Stimulated activated CD4-positive, alpha-beta T cell treated with anti-CD3 and anti-CD28 coated beads, TNF-alpha, amount 100 ng/mL, for 48 hours (primary cell): ENCODE measurements at places on chromosomes 4 and X.
A peak's percentile ranks its signal among the peaks of the same experiment; 100 is the strongest.

GRCh38 chr4:136731025-136731424 is 801.3 kb downstream of the PCDH18 start:
- DNase-seq: no peak

- DNase-seq: no peak
These were observed 109.9 kb upstream of the LIMCH1 start for GRCh38 chr4:41427931-41428600.

GRCh38 chr4:151012820-151013219 is 2.3 kb downstream of the LRBA start:
- no peak for DNase-seq

DNA sequence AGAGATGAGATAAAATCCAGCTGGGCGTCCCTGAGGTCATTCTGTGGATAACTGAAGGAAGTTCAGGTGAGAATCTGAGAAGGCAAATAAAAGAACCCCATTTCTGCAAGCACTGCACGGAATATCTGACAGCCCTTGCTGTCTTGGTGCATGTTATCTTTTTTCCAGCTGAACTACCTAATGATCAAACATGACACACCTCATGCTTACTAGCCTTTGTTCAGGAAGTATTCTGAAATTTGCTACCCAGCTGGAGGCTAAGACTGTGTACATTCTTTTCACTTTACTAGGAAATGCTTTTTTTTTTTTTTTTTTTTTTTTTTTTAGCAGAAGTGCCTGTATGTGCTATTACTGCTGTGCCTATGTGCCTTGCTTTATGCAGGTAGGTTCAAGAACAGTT is 718.1 kb downstream of the SMARCA1 start:
- DNase-seq: no peak

GRCh38 chr4:25702848-25703247 is 47.2 kb downstream of the SLC34A2 start:
- no peak for DNase-seq

DNA sequence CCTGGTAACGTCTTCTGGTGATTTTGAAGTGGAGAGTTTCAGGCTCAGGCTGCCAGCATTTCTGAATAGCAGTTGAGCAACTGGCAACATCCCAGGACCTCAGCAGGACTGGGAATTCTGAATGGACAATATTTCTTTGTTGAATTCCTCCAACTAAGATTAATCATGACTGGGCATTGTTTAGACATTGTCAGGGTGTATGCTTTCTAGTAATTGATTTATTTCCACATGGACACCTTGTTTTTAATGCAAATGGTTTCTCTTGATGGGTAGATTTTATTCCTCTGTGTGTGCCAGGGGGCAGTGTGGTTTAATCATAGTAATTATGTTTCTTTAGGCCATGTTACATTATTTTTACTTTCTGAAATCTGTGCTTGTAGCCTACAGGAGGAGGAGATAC is 1004.7 kb upstream of the LCORL start:
- no peak for DNase-seq

GRCh38 chrX:17559728-17560379 is 177.4 kb upstream of the SCML1 start:
- DNase-seq: no peak

DNA sequence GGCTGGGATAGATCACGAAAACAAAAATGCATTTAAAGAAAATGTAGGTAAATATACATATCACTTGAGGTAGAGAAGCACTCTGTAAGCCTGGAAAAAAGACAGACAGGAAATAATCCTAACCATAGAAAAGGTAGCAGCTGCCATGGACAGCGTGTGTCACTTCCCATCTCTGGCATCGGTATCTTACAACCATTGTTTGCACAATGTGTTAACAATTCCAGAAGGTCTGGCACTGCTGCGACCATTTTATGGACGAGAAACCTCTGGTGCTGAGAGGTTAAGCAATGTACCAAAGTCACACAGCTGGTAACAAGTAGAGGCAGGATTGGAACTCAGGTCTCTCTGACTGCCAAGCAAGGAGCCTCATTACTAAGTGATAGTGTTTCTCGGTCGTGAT is 1.7 kb upstream of the MTNR1A start:
- no peak for DNase-seq

- DNase-seq: no peak
These were observed 7.3 kb downstream of the PLP1 start for GRCh38 chrX:103783971-103784370.

DNA sequence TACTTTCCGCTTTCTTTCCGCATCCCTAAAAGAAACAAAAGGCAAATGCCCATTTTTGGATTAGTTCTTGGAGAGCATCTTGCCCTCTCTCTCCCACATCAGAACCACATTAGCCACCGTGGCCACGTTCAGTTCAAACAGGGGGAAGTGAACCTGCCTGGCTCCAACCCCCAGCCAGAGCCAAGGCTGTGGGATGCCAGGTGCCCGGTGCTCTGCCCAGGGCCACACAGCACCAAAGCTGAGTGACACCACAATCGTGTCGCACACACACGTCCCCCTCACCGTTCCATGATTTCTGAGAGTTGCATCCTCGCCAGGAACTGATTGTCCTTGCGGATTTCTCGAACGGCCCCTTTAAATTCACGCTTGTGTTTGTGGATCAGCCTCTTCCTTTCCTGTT is 24.3 kb downstream of the NOP14 start:
- no peak for DNase-seq

DNA sequence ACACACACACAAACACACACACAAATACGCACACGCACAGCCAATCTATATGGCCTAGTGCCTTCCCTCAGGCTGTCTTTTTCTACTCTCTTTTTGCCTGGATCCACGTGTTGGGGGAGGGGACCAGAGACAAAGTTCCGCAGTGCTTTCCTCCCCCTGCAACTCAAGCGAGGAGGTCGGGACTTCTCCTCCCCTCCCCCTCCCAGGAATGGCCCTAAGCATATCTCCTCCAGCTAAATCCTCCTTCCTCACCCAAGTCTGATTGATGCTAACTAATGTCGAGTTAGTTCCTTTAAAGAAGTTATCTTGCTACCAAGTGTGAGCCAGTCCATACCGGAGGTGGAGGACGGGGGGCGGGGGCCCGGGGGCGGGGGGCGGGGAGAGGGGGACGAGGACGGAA is 141.2 kb upstream of the ZIC3 start:
- DNase-seq: no peak

DNA sequence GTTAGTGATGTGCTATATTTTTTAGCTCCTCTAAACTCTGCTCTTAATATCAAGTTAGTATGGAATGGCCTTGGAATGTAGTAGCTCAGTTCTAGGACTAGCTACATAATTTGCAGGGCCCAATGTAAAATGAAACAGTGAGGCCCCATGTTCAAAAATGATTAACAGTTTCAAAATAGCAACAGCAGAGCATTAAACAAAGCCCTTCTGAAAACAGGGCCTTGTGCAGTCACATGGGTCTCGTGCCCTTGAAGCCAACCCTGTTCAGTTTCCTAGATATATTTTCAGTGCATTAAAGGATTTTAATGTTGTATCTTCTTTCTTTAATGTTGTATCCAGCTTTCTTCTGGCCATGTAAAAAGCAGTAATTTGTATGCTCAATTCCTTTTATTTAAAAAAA is 82.1 kb downstream of the TASL start:
- DNase-seq: no peak

DNA sequence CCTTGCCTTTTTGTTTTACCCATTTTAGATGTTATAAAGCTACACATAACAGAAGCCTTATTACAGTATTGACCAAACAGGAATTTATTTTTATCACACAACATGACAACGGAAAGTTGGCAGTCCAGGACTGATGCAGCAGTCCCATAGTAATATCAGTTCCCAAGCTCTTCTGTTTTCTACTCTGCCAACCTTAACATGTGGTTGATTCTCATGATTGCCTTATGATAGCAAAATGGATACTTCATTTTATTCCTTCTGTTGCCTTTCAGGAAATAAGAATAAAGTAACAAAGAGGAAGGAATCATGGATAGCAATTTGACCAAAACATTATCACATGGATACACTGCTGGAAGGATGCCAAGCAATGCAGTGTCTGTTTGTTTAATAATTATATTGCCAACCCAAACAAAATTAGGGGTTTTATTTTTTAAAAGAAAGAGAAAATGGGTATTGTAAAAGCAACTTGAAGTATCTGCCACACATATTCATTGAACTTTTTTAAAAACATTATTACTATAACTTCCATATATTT is 275.7 kb downstream of the STPG2 start:
- no peak for DNase-seq

- no peak for DNase-seq
These were observed 2.7 kb downstream of the TCEANC start for GRCh38 chrX:13655674-13656073.

GRCh38 chr4:15656038-15656470 is 897 bp upstream of the FBXL5 start:
- DNase-seq: no peak

DNA sequence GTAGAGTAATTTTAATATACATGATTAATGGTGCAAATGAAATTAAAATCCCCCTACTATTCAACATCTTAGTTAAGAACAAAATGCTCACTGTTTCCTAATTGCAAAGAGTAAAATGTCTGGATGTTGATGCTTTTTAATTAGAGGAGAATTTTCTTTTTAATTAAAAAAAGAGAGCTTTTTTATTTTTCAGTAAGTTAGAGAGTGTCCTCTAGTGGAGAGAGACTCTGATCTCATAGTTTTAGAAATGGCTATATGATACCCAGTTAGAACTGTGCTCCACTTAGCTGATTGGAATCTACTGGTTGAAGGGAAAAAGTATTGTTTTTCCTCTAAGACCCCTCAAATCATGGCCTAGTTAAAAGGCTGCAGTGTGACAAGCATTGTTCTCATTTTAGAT is 312.0 kb upstream of the MAGEB2 start:
- DNase-seq: no peak

DNA sequence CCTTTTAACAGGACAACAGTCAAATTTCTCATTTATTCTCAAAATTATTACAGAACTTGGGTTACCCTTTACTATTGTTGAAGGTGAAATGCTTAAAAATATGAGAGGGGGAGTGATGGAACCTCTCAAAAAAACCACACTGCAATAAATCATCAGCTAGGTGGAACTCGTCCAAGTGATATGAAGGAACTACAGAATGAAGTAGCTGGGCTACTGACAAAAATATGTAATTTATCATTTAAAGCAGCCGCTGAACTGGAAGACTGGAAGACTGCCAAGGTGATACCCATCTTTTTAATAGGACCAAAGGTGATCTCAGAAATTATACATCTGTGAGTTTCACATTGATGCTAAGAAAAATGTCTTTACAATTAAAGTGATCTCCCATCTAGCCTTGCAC is 597.7 kb upstream of the TENM3 start:
- no peak for DNase-seq

DNA sequence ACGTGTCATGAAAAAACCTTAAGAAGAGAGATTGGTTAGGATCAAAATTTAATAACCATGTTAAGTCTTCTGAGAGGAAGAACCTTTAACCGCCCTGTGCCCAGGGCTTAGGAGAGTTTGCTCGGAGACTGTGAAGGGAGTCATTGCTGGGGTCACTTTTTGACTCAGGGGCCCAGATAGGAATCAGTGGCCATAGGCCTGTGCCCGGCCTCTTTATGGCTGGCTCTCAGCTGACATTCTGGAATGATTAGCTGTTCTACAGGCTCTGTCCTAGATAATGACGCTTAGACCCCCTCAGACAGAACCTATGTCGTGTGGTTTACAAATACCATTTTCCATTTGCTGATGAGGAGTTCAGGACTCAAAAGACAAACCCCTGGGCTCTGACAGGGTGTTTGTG is 174.1 kb downstream of the DCLK2 start:
- no peak for DNase-seq

GRCh38 chrX:137171626-137172025 is 137.8 kb upstream of the GPR101 start:
- no peak for DNase-seq

DNA sequence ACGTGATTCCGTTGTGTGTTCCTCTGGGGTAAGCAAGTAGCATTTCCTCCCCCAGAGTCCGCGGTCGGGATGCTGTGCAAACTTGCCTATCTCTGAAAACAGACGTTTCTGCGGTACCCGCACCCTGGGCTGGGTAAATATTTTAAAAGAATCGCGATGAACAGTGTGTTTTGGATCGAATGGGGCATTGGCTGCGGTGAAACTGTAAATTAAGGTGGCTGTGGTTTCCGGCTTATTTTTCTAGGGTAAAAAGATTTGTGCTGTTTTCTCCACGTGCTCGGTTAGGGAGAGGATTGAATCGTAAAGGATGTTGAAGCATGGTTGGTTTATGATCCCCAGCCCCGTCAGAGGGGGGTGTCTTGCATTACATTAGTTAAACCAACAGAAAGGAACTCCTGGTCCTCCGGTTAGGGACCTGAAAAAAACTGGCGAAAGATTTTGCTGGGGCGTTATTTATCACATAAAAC is 1.2 kb downstream of the HHIP start:
- no peak for DNase-seq

- no peak for DNase-seq
These were observed 2.4 kb upstream of the IRAK1 start for GRCh38 chrX:154022108-154022507.

DNA sequence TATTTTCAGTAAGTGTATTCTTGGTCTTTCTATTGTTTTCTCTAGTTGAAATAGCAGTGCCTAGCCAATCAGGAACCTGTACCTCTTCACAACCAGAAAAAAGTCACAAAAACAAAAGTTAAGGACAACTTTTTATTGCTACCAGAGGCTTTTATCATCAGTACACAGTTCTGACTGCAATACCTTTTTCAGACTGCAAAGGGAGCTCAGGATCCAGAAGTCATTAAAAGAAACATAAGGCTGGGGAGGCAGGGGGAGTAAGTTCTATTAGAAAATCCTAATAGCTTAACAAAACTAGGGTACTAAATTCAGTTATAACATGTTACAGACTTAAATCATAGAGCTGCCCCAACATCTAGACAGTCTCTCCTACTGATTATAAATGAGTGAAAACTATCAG is 28.8 kb downstream of the CCNI start:
- DNase-seq: no peak

DNA sequence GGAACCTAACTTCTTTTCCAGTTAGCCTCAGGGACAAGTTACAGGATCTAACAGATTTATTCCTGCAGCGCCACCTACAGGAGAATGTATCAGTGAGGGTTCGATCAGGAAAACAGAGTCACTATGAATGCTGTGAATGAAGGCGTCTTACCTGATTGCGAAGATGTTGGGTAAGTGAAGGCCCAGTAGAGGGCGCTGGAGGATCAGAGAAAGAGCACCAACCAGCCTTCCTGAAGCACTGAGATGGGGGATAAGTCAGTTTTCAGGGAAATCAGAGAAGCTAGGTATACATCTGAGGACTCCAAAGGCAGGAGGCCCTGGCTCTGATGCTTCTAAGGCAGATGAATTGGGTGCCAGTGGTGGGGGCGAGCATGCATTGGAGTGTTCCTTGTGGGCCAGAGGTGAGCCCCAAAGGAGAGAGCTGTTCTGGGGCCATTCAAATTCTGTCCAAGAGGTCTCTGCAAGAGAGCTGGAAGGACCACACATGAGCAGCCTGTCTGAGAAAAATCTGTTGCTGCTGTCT is 169.9 kb upstream of the AADAT start:
- DNase-seq: peak; percentile 30

DNA sequence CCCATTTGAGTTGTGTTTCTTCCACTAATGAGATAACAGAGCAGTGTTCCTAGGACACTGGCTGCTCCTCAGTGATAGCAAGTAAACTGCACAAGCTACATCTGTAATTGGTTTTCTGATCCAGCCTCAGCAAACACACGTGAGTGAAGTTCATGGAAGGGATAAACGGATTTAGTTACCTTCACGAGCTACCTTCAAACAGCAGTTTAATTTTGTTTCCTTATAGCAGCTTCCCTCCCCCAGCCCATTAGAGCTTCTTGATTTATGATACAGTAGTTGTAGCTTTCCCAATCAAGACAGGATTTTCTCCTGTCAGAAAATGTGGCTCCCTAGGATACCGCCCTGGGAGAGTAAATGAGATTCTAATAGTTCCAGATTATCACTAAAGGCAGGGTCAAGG is 634.2 kb upstream of the FAT1 start:
- DNase-seq: no peak

- no peak for DNase-seq
These were observed 189.1 kb upstream of the C1QTNF7 start for GRCh38 chr4:15238720-15239119.
